Panc1 (cell line): ENCODE measurements at places on chromosomes 7 and 10. TPM values are rescaled to one million over a fixed set of nuclear protein-coding genes. Genes with fewer than 3 reads are reported as not detected.

GRCh38 chr10:84237199-84238051 lies 3.9 kb downstream of the LRIT1 start:
- H3K27ac ChIP-seq: no peak overlapping the region
- no peaks in the 10 kb centered on the region for H3K4me1 ChIP-seq
- DNase-seq: no peak
- peaks cover 9% of the 10 kb centered on the region; the same call in 1 of the 2 replicates for H3K27me3 ChIP-seq
- H3K4me3 ChIP-seq: no peak overlapping the region

LIPJ gene
- not detected for total RNA-seq

GRCh38 chr7:93301736-93302135 lies 69.6 kb downstream of the VPS50 start:
- H3K27ac ChIP-seq: no peak overlapping the region
- no peak for DNase-seq
- no peak overlapping the region for H3K4me3 ChIP-seq
- H3K27me3 ChIP-seq: no peaks in the 10 kb centered on the region
- H3K4me1 ChIP-seq: no peaks in the 10 kb centered on the region

CYREN gene
- 49.6 TPM for total RNA-seq

GRCh38 chr7:33937871-33938270 lies 32.5 kb downstream of the BMPER start:
- no peak overlapping the region for H3K4me3 ChIP-seq
- no peak for DNase-seq
- peaks cover 10% of the 10 kb centered on the region for H3K27me3 ChIP-seq
- no peaks in the 10 kb centered on the region for H3K36me3 ChIP-seq
- H3K27ac ChIP-seq: no peak overlapping the region

SLC13A4 gene
- not detected for total RNA-seq

ANKRD61 gene
- 0.18 TPM for total RNA-seq

- DNase-seq: peak; percentile 10
- peaks cover 4% of the 10 kb centered on the region for H3K27me3 ChIP-seq
- no peak overlapping the region for H3K4me3 ChIP-seq
- no peak overlapping the region for H3K27ac ChIP-seq
- no peaks in the 10 kb centered on the region for H3K36me3 ChIP-seq
- H3K4me1 ChIP-seq: no peaks in the 10 kb centered on the region
Measured at GRCh38 chr10:48215486-48216203, 58.9 kb downstream of the FRMPD2 start.

DNA sequence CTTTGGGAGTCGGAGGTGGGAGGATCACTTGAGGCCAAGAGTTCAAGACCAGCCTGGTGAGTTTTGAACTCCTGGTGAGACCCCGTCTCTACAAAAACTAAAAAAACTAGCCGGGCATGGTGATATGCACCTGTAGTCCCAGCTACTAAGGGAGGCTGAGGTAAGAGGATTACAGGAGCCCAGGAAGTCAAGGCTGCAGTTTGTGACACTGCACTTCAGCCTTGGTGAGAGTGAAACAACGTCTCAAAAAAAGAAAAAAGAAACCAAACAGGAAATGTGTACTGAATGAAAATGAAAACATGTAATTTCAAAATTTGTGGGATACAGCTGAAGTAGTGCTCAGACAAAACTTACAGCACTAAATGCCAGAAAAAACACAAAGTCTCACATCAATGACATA lies 7.6 kb downstream of the ARHGAP12 start:
- H3K27me3 ChIP-seq: no peaks in the 10 kb centered on the region
- H3K4me3 ChIP-seq: no peak overlapping the region
- DNase-seq: no peak

GRCh38 chr10:103433858-103434257 lies 18.3 kb downstream of the CALHM2 start:
- H3K4me1 ChIP-seq: no peaks in the 10 kb centered on the region
- no peak overlapping the region for H3K27ac ChIP-seq

GRCh38 chr7:134527979-134528371 lies 608 bp downstream of the AKR1B10 start:
- no peaks in the 10 kb centered on the region for H3K27me3 ChIP-seq
- no peak overlapping the region for H3K4me3 ChIP-seq
- no peak for DNase-seq
- no peaks in the 10 kb centered on the region for H3K4me1 ChIP-seq
- H3K36me3 ChIP-seq: no peaks in the 10 kb centered on the region

DNA sequence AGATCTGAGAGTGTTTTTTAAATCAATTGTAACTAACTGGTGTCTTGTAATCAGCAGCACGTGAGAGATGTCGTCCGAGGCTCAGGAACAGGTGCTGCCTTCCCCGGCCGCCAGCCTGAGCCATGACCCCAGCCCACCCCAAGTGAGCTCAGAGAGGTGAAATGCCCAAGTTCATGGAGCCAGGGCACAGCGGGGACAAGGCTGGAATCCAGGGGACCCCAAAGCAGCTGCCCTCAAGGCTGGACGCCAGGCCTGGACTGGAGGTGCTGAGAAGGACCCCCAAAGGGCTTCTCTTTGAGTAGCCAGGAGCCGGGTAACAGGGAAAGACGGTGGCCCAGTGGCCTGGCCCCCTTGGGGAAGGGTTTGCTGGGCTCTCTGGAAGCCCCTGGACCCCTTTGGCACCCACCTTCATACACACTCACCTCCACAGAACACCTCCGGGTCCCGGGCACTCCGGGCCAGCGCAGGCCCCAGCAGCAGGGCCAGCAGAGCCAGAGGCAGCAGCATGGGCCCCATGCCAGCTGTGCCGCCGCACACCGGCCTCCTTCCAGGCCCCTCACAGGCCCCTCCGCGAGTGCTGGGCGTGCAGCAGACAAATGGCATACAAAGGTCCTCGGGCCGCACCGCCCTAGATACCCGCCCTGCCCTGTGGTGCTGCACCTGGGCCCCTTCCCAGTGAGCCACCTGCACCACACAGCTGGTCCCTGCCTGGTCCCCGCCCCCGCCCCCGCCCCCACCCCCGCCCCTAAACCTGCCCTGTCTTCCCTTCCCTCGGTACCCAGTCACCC lies 24.0 kb upstream of the CNPY1 start:
- no peak for DNase-seq
- H3K27ac ChIP-seq: no peak overlapping the region
- H3K36me3 ChIP-seq: no peaks in the 10 kb centered on the region

GRCh38 chr10:570628-571163 lies 118.8 kb downstream of the DIP2C start:
- no peak for DNase-seq
- H3K27ac ChIP-seq: no peak overlapping the region
- no peaks in the 10 kb centered on the region for H3K4me1 ChIP-seq
- H3K36me3 ChIP-seq: no peaks in the 10 kb centered on the region
- H3K4me3 ChIP-seq: no peak overlapping the region

SLC26A5 gene
- total RNA-seq: not detected

TUBAL3 gene
- not detected for total RNA-seq

HOXA11 gene
- 0.57 TPM for total RNA-seq

CADPS2 gene
- 1.6 TPM for total RNA-seq

DNA sequence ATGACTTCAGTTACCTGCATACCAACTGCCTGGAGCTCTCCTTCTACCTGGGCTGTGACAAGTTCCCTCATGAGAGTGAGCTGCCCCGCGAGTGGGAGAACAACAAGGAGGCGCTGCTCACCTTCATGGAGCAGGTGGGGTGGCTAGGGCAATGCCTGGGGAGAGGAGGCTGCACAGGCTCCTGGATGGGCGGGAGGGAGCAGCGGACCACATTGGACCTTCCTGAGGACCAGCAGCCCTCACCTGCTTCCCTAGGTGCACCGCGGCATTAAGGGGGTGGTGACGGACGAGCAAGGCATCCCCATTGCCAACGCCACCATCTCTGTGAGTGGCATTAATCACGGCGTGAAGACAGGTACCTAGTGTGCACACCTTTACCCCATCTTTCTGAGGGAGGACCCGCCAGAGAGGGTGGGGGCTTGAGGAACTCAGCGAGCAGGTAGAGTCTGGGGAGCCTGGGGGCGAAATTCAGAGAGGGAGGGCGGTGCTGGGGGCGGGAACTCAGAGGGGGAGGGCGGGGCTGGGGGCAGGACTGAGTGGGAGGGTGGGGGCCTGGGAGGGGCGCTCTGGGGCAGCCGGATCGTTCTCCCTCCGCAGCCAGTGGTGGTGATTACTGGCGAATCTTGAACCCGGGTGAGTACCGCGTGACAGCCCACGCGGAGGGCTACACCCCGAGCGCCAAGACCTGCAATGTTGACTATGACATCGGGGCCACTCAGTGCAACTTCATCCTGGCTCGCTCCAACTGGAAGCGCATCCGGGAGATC lies 9.0 kb downstream of the AEBP1 start:
- DNase-seq: no peak
- no peak overlapping the region for H3K27ac ChIP-seq
- no peaks in the 10 kb centered on the region for H3K27me3 ChIP-seq
- peaks cover 5% of the 10 kb centered on the region for H3K36me3 ChIP-seq

DNA sequence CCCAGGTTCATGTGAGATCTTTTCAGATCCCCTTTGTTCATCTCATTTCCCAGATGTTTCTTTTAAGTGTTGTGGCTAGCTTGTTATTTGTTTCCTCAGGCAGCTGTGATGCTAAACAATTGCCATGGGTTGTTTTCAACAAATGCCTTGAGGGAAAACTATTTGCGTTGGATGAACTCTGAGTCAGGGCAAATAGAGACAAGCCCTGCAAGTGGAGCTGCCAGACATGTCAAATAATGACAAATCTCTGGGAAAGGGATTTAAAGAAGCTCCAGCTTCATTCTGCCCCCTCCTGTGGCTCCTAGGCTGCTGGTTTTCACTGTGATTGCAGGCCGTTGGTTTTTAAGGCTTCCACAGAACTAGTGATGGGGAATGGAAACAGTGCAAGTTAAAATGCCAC lies 272.4 kb upstream of the SP8 start:
- H3K36me3 ChIP-seq: no peaks in the 10 kb centered on the region
- H3K27me3 ChIP-seq: no peaks in the 10 kb centered on the region
- no peak overlapping the region for H3K4me3 ChIP-seq
- DNase-seq: no peak
- H3K27ac ChIP-seq: no peak overlapping the region

DNA sequence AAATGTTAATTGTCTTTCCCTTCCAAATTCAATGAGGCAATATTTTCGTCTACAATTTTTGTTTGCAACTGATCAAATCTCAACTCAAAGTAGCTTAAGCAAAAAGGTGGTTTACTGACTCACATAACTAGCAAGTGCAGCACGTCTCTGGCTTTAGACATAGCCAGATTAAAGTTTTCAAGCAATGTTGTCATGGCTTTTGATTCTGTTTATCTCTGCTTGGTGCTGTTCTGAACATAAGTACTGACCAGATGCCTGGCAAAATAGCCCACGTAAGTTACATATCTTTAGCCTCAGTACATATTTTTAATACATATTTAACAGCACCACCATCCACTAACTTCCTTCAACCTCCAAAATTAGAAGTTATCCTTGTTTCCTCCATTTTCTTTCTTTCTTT lies 877.9 kb downstream of the KCNMA1 start:
- H3K36me3 ChIP-seq: no peaks in the 10 kb centered on the region
- no peaks in the 10 kb centered on the region for H3K4me1 ChIP-seq
- no peak for DNase-seq
- H3K27ac ChIP-seq: no peak overlapping the region
- H3K4me3 ChIP-seq: no peak overlapping the region

DNA sequence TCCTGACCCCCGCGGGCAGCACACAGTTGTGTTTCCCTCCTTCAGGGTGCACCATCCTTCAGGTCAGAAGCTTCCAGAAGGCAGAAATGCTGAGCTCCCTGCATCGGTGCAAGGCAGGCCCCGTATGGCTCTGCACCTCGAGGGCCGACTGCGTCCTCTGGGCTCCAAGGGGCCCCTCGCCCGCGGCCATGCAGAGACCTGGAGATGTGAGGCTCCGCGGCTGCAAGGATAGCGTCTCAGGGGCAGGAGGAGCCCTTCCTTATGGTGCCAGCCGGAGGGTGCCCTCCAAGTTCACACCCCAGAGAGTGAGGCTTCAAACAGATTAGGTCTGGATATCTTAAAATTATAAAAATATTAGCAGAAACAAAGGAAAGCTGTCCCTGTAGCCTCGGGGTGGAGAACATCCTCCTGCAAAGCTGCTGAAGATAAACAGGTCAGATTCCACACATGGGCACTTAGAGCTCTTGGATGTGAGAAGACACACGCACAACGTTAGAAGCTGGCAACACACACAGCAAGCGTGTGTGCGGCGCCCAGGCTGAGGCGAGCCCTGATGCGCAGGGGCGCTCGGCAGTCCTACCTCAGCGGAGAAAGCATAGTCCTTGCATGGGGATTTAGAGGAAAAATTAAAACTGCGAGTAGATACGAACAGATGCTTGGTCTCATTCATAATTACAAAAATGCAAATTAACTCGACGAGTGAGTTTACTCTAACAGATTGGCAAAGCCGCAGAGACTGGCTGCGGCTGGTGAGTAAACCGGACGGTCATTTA lies 20.4 kb downstream of the KNDC1 start:
- H3K4me1 ChIP-seq: no peaks in the 10 kb centered on the region
- no peaks in the 10 kb centered on the region for H3K36me3 ChIP-seq
- no peak for DNase-seq
- H3K27ac ChIP-seq: no peak overlapping the region
- no peak overlapping the region for H3K4me3 ChIP-seq

MSMB gene
- not detected for total RNA-seq

- H3K27me3 ChIP-seq: no peaks in the 10 kb centered on the region
- no peak overlapping the region for H3K27ac ChIP-seq
- H3K4me1 ChIP-seq: no peaks in the 10 kb centered on the region
- no peaks in the 10 kb centered on the region for H3K36me3 ChIP-seq
- no peak overlapping the region for H3K4me3 ChIP-seq
Measured at GRCh38 chr10:21797984-21798765, 205.4 kb downstream of the DNAJC1 start.

GRCh38 chr7:116071629-116072028 lies 41.1 kb upstream of the TFEC start:
- no peaks in the 10 kb centered on the region for H3K4me1 ChIP-seq
- DNase-seq: no peak
- no peaks in the 10 kb centered on the region; the same call in 1 of the 2 replicates for H3K27me3 ChIP-seq
- H3K27ac ChIP-seq: no peak overlapping the region
- H3K36me3 ChIP-seq: no peaks in the 10 kb centered on the region

- 0 out of 2 replicates have a peak, but pooled peaks cover 9% of the 10 kb centered on the region for H3K4me1 ChIP-seq
- no peaks in the 10 kb centered on the region for H3K36me3 ChIP-seq
- H3K4me3 ChIP-seq: no peak overlapping the region
- no peak for DNase-seq
- peak overlapping the region; percentile 13; the same call in 1 of the 2 replicates for H3K27ac ChIP-seq
Measured at GRCh38 chr7:28106321-28106829, 74.2 kb downstream of the JAZF1 start.

DNA sequence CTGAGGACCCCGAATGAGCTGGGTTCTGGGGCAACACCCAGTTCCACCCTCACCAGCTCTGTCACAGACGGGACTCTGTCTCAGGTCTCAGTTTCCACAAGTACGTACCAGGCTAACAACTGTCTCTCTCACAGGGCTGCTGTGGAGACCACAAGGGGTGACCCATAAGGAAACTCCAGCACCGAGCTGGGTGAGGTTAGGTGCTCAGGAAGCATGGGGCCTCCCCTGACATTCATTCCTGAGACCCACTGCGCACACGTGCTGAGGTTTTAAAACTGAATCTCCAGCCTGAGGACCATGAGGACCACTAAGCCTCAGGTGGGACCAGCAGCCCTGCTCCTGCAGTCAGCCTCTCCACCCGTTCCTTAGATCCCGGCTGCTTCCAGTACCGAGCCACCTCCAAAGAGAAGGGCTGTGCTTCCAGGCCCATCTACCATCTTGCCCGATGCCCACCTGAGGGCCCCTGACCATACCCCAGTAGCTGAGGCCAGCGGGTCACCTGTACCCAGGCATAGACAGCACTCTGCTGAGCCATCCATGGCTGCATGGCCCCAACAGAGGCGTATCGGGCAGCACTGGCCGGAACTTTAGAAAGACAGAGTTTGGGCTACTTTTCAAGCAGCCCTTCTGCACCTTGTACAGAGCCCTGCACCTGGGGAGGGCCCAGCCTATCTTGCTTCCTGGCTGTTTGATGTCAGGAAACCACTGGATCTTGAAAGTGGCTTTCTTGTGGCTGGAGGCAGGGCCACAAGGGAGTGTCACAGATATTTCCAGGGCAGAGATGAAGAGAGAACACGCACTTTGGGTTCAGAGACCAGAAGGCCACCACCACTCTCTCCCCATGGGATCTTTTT lies 18.7 kb downstream of the HSPA12A start:
- no peaks in the 10 kb centered on the region for H3K27me3 ChIP-seq
- H3K36me3 ChIP-seq: no peaks in the 10 kb centered on the region
- no peak for DNase-seq
